Substantia nigra (tissue), 51 donors: ENCODE measurements at places on chromosomes 11 and 22.

- no peak for DNase-seq
These were observed 6.8 kb upstream of the CHRM1 start for GRCh38 chr11:62928011-62928410.

DNA sequence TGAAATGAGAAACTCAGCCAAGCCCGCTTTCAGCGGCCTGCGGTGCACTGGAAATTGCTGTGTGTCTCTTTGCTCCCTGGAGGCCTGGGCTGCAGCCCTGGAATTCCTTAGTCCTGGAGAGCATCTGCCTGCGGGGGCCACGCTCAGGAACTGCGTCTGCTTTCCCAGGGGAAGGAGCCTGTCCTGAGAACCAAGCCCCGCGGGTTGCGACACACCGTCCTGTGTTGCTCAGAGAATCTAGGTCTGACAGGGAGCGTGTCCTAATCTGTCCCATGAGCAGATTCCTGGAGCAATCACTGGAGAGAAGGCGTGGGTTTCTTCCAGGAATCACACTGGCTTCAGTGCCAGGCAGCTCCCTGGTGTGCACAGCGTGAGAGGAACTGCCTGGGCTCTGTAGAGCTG lies 708.1 kb downstream of the BRD1 start:
- DNase-seq = no peak

DNA sequence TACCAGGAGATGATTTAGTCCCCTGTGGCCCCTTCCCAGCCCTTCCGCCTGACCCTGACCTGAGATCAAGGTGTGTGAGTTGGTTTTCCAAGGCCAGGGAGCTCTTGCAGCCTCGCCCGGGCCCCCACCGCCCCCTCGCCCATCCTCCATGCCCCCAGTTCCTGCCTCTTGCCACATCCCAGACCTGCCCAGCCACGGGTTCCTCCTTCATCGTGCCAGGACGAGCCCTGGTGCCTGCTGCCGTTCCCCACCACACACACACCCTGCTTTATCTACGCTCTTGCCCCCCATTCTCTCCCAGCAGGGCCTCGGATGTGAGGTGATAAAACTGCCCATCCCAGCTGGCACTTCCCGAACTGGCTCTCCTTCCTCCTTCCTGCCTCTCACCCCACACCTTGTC lies 1.4 kb upstream of the LIF start:
- no peak for DNase-seq

- DNase-seq = no peak
These were observed 55.6 kb downstream of the OPCML start for GRCh38 chr11:133476570-133477250.

GRCh38 chr11:270451-271318 lies 7.5 kb upstream of the NLRP6 start:
- DNase-seq = no peak

DNA sequence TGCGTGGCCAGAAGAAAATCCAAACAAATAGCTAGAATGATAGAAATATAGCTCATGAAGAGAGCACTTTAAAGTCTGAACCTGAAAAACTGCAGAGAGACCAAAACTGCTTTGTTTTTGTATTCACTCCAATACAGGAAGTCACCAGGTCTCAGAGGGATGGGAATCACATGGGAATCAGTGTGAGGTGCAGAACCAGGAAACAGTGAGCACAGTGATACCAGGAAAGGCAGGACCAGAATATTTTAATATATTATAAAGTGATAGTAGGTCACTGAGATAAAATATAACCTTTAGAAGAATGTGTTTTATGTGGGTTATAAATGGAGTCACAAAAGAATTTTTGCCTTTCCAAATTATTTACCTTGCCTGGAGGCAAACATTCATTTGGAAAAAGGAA lies 277.3 kb downstream of the CASP12 start:
- DNase-seq = no peak

GRCh38 chr11:104260456-104260855 lies 96.5 kb upstream of the PDGFD start:
- no peak for DNase-seq

GRCh38 chr11:79022265-79022664 lies 418.6 kb downstream of the TENM4 start:
- DNase-seq = no peak

DNA sequence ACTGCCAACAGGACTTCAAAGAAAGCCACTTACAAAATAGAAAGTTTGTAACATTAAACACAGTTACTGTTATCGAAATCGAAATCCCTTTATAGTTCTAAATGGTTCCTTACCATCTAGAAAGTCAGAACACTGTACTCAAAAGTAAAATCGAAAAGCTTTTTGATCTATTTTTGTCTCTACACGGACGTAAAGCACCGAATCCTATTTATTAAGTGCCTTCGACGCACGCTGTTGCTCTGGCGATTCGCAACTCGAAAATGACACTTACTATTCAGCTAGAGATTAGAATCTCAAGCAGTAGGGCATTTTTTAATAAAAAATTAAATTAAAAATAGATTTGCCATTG lies 78.3 kb downstream of the LARGE1 start:
- DNase-seq = no peak

DNA sequence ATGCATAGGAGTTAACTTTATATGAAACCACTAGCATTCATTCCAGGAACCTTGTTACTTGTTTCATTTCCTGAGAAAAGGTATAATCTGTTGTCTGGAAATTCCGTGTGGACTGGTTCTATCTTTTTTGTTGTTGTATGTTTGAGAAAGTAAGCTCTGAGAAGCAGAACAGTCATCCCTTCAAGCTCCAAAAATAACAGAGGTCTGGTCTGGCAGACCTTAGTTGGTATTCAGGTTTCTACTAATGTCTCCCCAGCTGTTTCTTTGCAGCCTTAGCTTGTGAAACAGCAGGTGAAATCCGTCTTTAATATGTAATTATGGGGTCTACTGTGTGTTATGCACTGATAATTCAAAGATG lies 2.4 kb downstream of the RNF121 start:
- DNase-seq = no peak

DNA sequence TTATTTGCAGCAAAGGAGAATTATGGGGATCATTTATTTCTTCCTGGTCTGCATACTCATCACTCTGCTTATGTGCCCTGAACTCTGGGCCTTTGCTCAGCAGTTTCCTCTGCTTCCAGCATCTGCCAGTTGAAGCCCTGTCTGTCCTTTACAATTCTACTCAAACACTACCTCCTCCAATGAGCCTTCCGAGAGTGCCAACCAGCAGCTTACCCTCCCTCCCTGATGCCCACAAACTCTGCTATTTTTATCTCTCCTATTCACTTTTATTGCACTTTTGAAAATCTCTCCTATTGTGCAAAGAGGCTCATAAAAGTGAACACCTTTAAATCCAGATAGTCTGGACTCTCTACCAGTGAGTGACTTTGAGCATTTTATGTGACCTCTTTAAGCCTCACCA lies 3.6 kb upstream of the ME3 start:
- DNase-seq = no peak

GRCh38 chr22:36588285-36588684 lies 59.3 kb upstream of the EIF3D start:
- DNase-seq = no peak

- no peak for DNase-seq
These were observed 5.2 kb upstream of the PES1 start for GRCh38 chr22:30596886-30597285.

DNA sequence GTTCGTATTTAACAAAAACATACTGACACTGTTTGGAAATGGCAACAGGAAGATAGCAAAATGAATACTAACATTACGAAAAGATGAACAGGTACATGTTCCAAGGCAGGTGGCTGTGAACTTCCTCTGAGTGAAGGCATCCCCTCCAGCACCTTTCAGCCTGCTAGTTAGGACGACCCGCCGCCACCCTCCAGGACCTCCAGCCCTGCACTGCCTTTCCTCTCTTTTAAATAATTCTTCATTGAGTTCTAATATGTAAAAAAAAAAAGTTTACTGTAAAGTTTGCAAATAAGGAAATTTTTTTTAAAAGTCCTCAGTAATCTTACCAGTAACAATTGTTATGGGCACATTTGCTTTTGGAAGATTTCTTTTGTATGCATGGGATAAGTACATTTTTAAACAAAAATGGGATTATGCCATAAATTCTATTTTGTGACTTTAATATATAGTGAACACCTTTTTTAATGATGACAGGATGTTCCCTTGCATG lies 6.0 kb downstream of the NEAT1 start:
- DNase-seq = no peak
